Sigmoid colon (tissue), 7 donors: ENCODE measurements at places on chromosomes 4 and X. TPM values are rescaled to one million over a fixed set of nuclear protein-coding genes. Genes with fewer than 3 reads are reported as not detected.

The CT45A8 gene
- not detected for polyA plus RNA-seq

The FMR1NB gene
- not detected for polyA plus RNA-seq

The MAML3 gene
- polyA plus RNA-seq, result 4.2 TPM

The TMEM154 gene
- under 0.01 TPM for polyA plus RNA-seq

The MAGEA8 gene
- not detected for polyA plus RNA-seq
